Sciatic nerve (tissue), 2 donors: ENCODE measurements at places on chromosomes 6 and 20.

- no peak for DNase-seq
Measured at GRCh38 chr6:14083751-14084150, 33.8 kb upstream of the CD83 start.

- DNase-seq, result no peak
Measured at GRCh38 chr6:100246206-100246605, 218.5 kb downstream of the SIM1 start.

- no peak for DNase-seq
Measured at GRCh38 chr20:62824476-62825332, 7.9 kb downstream of the COL9A3 start.

DNA sequence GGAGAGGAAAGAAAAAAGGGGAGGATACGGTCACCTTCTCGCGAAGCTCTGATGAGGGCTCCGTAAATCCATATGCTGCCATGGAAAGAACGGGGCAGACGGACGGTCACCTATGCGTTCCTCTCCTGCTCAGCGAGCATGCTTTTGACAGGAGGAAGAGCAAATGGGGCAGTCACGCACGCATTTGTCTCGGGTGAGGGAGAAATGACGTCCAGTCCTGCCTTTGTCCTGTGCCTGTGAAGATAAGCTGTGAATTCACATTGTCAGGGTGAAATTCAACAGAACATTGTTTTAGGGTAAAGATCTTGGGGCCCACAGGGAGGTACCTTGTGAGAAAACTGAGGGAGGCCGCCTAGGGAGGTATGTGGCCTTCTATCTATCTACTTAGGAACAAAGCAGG is 83.8 kb downstream of the IRF4 start:
- DNase-seq, result no peak
